ENCODE measurements at places on chromosomes 5 and 9.

DNA sequence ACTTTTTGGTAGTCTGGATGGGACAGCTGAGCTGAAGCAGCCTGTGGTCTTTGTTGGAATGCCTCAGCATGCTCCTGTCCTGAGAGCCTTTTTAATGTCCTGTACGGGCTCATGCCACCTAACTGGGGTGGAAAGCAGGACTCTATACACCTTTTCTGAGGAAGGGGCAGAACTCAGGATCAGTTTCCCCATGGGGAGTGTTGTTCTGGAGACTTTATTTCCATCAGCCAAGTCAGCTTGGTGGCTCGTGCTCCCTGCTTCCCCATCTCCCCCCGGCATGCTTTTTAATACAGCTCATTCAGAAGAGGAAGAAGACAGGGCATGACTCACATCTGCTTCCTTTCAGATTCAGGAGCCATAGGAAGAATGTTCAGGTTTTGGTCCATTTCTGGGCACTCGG, 5.1 kb upstream of the SEPTIN8 start:
- peak; percentile 45 for DNase-seq

DNA sequence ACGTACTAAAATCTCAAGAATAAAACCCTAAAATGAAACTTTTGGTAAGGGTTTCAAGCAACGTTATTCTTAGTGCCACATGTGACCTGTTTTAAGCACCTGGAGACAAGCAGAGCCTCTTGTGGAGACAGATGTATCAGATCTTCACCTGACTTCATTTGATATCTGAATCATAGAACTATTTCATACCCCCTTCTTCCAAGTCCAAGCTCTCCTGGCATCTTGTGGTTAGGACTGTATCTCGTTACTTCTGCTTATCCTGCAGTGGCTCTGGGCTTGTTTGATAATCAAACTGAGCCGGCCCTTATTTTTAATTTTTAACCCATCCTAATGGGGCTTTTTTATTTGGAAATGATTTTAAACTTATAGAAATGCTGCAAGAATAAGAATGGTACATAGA, 11.1 kb upstream of the FSD1L start:
- no peak for DNase-seq

GRCh38 chr5:114434396-114435219, 72.7 kb downstream of the KCNN2 start:
- no peak for DNase-seq

- DNase-seq: peak; percentile 93
Observed at GRCh38 chr9:22147813-22148527, 138.9 kb upstream of the CDKN2B start.

- DNase-seq: no peak
Observed at GRCh38 chr5:66841264-66841663, 245.1 kb downstream of the MAST4 start.

DNA sequence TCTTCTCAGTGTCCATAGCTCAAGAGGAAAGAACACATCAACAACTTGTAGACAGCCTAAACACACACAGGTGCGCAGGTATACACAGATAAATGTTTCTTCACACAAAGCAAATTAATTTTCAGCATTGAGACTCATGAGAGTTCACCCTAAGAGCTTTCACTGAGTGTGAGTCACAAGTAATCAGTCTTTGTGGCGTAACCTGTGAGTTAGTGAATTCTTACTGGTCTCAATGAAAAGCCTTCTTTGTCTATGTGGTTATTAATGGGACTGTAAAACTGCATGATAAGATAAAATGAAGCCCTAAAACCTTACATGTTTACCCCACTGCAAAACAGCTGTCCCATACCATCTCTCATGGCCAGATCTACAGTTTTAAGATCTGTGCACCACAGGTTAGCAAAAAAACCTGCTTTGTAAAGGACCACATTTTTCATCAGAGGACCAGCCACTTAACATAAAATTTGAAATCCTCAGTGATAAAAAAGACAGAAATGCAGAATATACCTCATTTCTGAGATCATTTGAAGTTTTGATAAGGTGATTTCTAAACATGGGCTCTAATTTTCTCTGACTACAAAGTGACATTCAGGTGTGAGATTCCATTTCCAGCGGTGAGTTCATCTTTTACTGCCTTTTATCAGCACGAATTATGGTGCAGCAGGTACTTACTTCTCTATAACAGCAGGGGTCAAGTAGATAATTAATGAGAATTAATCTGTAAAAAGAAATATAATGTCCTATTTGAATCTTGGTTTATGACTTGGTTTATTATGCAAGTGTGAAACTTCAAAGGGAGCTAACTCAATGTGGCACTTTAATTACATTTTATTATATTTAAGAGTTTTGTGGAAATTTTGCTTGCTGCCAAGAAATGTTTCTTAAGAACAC, 335.7 kb upstream of the PIK3R1 start:
- DNase-seq: no peak

- DNase-seq: no peak
Observed at GRCh38 chr9:94718936-94719335, 7.6 kb upstream of the AOPEP start.

DNA sequence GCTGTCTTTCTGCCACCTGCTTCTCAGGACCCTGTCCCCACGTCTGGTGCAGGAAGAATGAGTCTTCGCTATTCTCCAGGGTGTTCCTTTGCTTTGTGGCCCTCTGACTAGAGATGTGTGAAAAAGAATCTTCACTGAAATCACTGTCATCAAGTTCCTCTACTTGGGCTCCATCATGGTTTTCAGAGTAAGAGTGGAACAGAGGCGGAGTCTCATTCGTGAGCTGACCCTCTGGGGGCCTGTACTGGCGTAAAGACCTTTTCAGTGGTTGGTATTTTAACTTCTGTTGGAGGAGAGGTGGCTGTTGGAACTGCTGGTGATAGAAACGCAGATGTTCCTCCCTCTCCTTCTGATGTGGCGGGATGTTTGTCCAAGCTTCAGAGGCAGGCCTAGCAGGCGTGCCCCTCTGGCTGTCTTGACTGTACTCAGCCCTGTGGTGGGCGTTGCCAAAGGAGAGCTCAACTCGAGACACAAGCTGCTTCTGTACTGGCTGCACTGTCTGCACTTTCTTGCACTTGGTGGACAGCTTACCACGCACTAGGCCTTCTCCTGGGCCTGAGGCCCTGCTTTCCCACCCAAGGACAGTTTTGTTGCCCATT, 72.0 kb downstream of the KIF24 start:
- DNase-seq: no peak

All from inflammatory macrophage treated with lipopolysaccharide for 1 hour (primary cell).